ENCODE measurements at places on chromosomes 16 and 17.

- DNase-seq = no peak
Observed at GRCh38 chr16:73724503-73724902, 572.1 kb upstream of the PSMD7 start.

GRCh38 chr17:17722081-17722905 is 41.0 kb downstream of the RAI1 start:
- no peak for DNase-seq

- no peak for DNase-seq
Observed at GRCh38 chr17:80796430-80796861, 195.2 kb upstream of the CHMP6 start.

- DNase-seq = no peak
Observed at GRCh38 chr17:14921936-14922335, 343.2 kb downstream of the PMP22 start.

DNA sequence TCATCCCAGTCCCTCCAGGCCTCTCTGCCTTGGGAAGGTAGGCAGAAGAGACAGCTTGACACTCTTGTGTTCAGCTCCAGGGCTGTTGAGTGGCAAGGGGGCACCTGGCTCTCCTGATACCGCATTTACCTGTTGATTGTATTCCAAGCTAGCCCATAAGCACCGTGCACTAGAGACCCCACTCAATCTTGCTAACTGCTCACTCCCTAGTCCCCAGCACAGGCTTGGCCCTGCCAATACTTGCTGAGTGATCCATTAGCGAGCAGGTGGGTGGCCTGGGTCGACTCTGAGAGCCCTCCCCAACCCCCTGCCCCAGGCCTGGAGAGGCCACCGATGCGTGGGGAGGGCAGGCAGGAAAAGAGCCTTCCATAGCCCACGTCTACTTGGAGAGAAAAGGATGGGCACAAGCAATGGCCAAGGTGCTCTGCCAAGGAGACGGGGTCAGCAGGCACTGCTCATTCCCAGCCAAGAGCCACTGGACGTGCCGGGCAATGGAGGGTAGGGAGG is 29.5 kb downstream of the FA2H start:
- no peak for DNase-seq

GRCh38 chr16:30003670-30004423 is 7.0 kb downstream of the DOC2A start:
- no peak for DNase-seq

- DNase-seq = no peak
Observed at GRCh38 chr16:68992521-68992920, 112.9 kb upstream of the HAS3 start.

DNA sequence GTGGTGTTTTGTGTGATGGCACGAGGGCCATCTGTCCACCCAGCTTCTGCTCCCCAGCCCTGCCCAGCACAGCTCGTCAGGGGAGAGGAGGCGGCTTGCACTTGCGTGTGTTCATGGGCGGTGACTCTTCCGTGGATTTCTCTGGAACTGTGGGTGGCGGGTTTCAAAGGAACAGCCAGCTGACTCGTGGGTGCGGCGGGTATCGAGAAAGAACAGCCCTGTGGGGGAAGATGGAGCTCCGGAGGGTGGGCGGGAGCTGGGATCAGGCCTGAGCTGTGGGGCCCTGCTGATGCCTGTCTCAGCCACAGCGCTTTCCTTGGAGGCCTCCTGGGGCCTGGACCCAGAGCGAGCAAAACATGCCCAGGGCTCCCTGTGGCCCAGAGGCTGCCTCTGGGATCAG is 13.2 kb downstream of the NAGPA start:
- DNase-seq = no peak

DNA sequence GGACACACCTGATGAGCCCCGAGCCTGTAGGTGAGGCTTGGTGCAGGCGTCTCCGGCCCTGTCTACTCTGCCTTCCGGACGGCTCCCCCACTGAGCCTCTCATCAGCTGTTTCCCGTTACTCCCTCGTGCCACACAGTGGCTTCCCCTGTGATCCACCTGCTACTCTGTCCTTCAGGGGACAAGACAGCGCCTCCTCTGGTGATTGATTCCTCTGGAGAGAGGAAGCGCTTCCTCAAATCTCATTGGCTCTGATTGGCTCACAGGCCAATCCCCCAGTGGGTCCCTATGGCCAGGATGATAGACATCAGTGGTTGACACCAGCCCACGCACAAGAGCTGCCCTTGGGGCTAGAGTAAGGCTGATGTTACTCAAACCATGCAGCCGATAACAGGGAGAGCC is 24.0 kb downstream of the RNF213 start:
- DNase-seq = no peak

- DNase-seq = no peak
Observed at GRCh38 chr16:56691885-56692284, 9.6 kb downstream of the MT1X start.

DNA sequence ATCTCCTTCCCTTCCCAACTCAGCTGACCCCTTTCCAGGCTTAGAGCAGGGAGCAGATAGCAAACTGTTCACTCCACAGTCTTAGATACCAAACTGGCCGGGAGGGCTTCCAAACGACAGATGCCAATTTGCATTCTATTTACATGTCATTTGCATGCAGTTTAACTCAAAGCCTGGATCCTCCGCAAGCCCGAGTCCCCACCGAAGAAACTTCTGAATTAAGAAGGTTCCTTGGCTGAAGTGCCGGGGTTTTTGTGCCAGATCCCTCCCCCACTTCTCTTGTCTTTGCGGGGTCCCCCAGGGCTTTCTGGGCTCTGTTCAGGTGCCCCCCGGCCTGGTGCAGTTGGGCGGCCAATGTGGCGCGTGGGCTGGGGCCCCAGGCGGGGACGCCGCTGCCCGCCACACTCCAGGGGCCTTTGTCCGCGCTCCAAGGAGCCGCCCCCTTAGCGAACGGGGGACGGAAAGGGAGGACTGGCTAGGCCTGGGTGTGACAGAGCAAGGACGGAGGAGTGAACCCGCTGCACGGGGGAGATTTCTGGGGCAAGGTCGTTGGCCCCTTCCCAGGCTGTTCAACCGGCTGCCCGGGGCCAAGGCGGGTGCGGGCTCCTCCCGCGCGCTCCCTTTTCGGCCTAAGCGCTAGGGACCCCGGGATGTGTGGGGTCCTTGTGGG is 1.2 kb downstream of the GPRC5B start:
- no peak for DNase-seq

GRCh38 chr16:72971370-72971769 is 76.6 kb downstream of the ZFHX3 start:
- no peak for DNase-seq
